ENCODE measurements at places on chromosomes 6 and 20. TPM values are rescaled to one million over a fixed set of nuclear protein-coding genes. Genes with fewer than 3 reads are reported as not detected.

The DEFB128 gene
- not detected for total RNA-seq

The AHCY gene
- 162 TPM for total RNA-seq

The RWDD1 gene
- total RNA-seq: 32.5 TPM

The PI16 gene
- not detected for total RNA-seq

The TBX18 gene
- total RNA-seq: 0.48 TPM

The ATP6V1G2 gene
- not detected for total RNA-seq

The CST7 gene
- total RNA-seq: 0.94 TPM

The PRICKLE4 gene
- not detected for total RNA-seq

The MOXD1 gene
- 11.1 TPM for total RNA-seq

The RUNX2 gene
- 37.7 TPM for total RNA-seq

The TCF15 gene
- not detected for total RNA-seq

The VWA7 gene
- total RNA-seq: 2.2 TPM

The OXT gene
- total RNA-seq: not detected

The NFKBIE gene
- 12.4 TPM for total RNA-seq

The EXOC2 gene
- 57.0 TPM for total RNA-seq

The DYNLRB1 gene
- total RNA-seq: 180 TPM

The SLC2A10 gene
- total RNA-seq: 3.9 TPM

The AKAP12 gene
- 6.5 TPM for total RNA-seq

The BNIP5 gene
- total RNA-seq: not detected

The LST1 gene
- not detected for total RNA-seq

The NMBR gene
- total RNA-seq: not detected

The WFDC5 gene
- total RNA-seq: not detected

The POM121L2 gene
- not detected for total RNA-seq

The ULBP1 gene
- 3.4 TPM for total RNA-seq

The MCCD1 gene
- not detected for total RNA-seq
